ENCODE measurements at places on chromosomes 6 and 20. TPM values are rescaled to one million over a fixed set of nuclear protein-coding genes. Genes with fewer than 3 reads are reported as not detected.

DNA sequence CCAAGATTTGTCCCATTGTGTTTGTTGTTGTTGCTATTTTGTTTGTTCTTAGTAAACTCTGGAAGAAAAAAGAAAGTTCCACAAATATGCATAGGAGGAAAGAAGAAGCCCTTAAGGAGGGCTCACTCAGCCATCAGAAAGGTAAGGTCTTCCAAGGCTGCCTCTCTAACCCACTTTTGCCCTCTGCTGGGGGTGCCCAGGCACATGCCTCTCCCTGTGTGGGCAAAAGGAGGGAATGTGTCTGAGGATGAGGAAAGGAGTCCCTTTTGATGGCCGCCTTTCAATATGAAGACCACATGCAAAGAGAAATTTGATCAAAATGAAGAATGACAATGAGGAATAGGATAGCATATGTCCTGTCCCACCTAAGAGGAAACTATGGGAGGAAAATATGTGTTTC is 248.2 kb upstream of the POU3F2 start:
- no peaks in the 10 kb centered on the region for H3K4me1 ChIP-seq
- H3K4me3 ChIP-seq, result no peak overlapping the region
- no peaks in the 10 kb centered on the region for H3K36me3 ChIP-seq
- DNase-seq, result no peak

DNA sequence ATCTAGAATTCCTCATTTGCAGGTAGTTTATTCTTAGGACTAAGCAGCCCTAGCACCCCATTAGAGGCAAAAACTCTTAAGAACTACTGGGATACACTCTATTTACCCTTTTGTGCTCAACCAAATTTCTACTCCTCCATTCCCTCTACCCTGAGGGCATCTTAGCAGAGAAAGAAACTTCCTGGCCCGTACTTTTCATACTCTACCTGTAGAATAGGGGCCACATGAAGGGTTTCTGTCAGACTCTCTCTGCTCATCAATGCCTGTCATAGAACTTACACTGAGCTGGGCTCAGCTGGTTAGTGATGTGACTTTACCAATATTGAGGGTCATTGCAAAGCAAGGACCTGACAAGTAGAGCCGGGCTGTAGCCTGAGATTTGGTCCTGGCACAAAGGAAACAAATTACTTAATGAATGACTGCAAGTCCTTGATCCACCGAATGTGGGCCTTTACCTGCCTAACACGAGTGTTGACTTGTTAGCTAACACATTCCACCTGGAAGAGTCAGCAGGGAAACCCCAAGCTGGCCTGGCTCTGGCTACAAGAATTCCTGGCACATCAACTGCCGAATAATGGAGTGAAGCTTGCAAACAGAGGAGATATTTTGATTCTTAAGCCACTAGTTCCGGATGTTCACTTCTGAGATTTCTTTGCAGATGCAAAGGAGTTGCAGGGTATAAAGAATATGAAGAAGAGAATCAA is 280.5 kb upstream of the JAG1 start:
- peaks cover 15% of the 10 kb centered on the region for H3K4me1 ChIP-seq
- no peak overlapping the region for H3K4me3 ChIP-seq
- no peak for DNase-seq
- no peaks in the 10 kb centered on the region for H3K36me3 ChIP-seq
- H3K27ac ChIP-seq, result no peak overlapping the region

GRCh38 chr6:137211910-137212309 is 7.3 kb downstream of the IFNGR1 start:
- H3K27ac ChIP-seq, result no peak overlapping the region
- DNase-seq, result no peak
- peaks cover 40% of the 10 kb centered on the region for H3K36me3 ChIP-seq
- H3K27me3 ChIP-seq, result no peaks in the 10 kb centered on the region
- peaks cover 5% of the 10 kb centered on the region for H3K4me1 ChIP-seq

DNA sequence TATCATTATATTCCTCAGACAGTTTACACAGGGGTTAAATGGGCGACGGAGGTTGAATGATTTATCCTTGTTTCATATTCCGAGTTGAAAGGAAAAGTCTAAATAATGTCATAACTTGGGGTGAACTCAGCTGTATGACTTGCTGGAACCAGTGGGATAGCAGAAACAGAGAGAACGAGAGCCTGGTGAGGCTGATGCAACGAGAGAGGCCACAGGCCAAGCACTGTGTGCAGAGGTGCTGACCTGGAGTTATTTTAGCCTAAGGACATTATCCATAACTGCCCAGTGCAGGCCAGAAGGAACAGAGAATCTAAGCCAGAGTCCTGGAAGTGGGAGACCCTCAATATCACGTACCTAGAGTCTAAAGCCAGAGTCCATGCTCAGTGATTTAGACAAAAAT is 394.9 kb downstream of the MAFB start:
- H3K4me3 ChIP-seq, result no peak overlapping the region
- no peaks in the 10 kb centered on the region for H3K27me3 ChIP-seq
- no peak for DNase-seq
- peaks cover 12% of the 10 kb centered on the region for H3K4me1 ChIP-seq

DNA sequence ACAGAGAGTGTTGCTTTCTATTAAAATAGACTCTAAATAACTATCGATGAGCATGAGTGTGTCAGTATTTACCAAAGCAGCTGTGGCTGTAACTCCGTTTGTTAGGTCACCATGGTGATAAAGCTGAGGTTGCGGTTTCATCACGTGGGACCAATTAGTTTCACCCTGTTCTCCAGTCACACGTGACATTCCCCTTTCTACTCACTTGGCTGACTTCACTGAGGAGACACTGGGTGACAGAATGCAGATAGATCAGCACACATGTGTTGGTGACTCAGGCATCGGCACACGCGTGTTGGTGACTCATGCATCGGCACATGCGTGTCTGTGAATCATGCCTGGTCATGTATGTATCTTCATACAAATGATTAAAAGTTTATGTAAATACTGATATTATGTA is 285.4 kb downstream of the THBS2 start:
- H3K27me3 ChIP-seq, result peaks cover 8% of the 10 kb centered on the region
- H3K4me1 ChIP-seq, result peaks cover 9% of the 10 kb centered on the region
- no peak overlapping the region for H3K27ac ChIP-seq
- DNase-seq, result no peak

- no peak for DNase-seq
- H3K4me1 ChIP-seq, result peaks cover 3% of the 10 kb centered on the region
- H3K36me3 ChIP-seq, result no peaks in the 10 kb centered on the region
Measured at GRCh38 chr6:121838842-121839241, 403.4 kb downstream of the GJA1 start.

The COL19A1 gene
- 1.6 TPM for total RNA-seq

The CRNKL1 gene
- total RNA-seq, result 23.6 TPM

The CEP57L1 gene
- 20.7 TPM for total RNA-seq

The CRISP3 gene
- 120 TPM for total RNA-seq

The HCRTR2 gene
- total RNA-seq, result not detected

The CD93 gene
- total RNA-seq, result 0.05 TPM

The ADGRB3 gene
- 2.0 TPM for total RNA-seq
